ENCODE measurements at places on chromosomes 5 and 9. TPM values are rescaled to one million over a fixed set of nuclear protein-coding genes. Genes with fewer than 3 reads are reported as not detected.

Gene PCSK1
- total RNA-seq, result not detected

Gene PCDHGC5
- total RNA-seq, result not detected

Gene TSSK1B
- total RNA-seq, result not detected

Gene DMRT2
- not detected for total RNA-seq

Gene ZNF354C
- 7.5 TPM for total RNA-seq

Gene OR4F3
- not detected for total RNA-seq

Gene GAS1
- total RNA-seq, result 0.18 TPM

Gene TUSC1
- 0.10 TPM for total RNA-seq

DNA sequence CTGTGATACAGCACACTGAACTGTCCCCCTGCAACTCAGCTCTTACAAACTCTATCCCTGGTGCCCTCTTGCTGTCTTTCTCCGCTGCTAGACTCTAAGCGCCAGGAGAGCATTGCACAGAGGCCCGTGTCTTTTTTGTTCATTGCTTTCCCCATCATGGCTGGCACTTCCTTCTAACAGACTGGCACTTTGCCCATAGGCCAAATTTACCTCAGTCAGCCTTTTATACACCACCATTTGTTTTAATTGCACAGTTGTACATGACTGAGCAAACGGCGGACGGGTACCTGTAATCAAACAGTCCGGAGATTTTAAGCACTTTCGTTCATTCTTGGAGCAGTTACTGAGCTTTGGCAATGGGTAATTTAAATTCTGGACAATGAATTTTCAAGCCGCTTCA lies 102.2 kb upstream of the CLINT1 start:
- no peak overlapping the region for H3K4me3 ChIP-seq
- H3K27ac ChIP-seq, result no peak overlapping the region
- no peak for DNase-seq
- peaks cover 8% of the 10 kb centered on the region for H3K27me3 ChIP-seq
- H3K4me1 ChIP-seq, result no peaks in the 10 kb centered on the region
- no peaks in the 10 kb centered on the region for H3K36me3 ChIP-seq

DNA sequence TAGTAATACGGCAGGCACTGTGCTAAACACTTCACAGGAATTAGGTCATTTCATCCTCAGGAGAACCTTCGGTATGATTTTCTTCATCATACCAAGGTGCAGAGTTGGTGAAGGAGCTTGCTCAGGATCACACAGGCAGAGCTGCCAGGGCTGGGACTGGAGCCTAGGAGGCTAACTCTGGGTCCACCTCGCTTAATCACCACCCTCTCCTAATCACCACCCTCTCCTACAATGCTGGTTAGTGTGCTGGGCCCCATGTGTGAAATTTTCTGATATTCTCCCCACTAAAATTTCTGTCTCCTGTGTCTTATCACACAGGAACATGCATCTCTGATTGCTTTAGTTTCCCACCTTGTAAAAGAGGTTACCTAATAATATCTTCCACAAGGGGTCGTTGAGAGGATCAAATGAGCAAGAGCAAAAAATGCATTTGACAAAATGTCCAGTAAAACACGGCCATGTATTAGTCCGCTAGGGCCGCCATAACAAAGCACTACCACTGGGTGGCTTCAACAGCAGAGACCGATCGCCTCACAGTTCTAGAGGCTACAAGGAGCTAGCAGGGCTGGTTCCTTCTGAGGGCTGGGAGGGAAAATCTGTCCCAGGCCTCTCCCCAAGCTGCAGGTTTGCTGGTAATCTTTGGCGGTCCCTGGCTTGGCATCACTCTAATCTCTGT lies 128.2 kb upstream of the NFIB start:
- no peaks in the 10 kb centered on the region for H3K4me1 ChIP-seq
- no peak overlapping the region for H3K4me3 ChIP-seq
- H3K36me3 ChIP-seq, result no peaks in the 10 kb centered on the region
- DNase-seq, result no peak
- H3K27ac ChIP-seq, result no peak overlapping the region
- H3K27me3 ChIP-seq, result peaks cover 4% of the 10 kb centered on the region

DNA sequence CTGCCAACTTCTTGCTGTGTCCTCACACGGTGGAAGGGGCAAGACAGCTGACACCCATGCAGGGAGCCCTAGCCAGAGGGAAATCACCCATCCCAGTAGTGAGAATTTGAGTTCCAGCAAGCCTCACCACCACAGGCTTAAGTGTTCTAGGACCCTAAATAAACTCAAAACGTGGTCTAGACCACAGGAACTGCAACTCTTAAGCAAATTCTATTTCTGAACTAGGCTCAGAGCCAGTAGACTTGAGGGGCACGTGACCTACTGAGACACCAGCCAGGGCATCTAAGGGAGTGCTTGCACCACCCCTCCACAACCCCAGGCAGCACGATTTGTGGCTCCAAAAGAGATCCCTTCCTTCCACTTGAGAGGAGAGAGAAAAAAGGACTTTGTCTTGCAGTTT lies 96.0 kb upstream of the PHF24 start:
- H3K36me3 ChIP-seq, result no peaks in the 10 kb centered on the region
- H3K4me1 ChIP-seq, result no peaks in the 10 kb centered on the region
- DNase-seq, result no peak
- peaks cover 2% of the 10 kb centered on the region for H3K27me3 ChIP-seq

- no peaks in the 10 kb centered on the region for H3K27me3 ChIP-seq
- H3K4me1 ChIP-seq, result peaks cover 30% of the 10 kb centered on the region
- H3K27ac ChIP-seq, result no peak overlapping the region
- H3K36me3 ChIP-seq, result peaks cover 29% of the 10 kb centered on the region
- no peak overlapping the region for H3K4me3 ChIP-seq
- DNase-seq, result no peak
Measured at GRCh38 chr5:180289433-180289832, 2.5 kb downstream of the MAPK9 start.

- no peak overlapping the region for H3K27ac ChIP-seq
- no peaks in the 10 kb centered on the region for H3K27me3 ChIP-seq
- peaks cover 37% of the 10 kb centered on the region for H3K4me1 ChIP-seq
- DNase-seq, result no peak
Measured at GRCh38 chr9:6764950-6765349, 7.2 kb downstream of the KDM4C start.

DNA sequence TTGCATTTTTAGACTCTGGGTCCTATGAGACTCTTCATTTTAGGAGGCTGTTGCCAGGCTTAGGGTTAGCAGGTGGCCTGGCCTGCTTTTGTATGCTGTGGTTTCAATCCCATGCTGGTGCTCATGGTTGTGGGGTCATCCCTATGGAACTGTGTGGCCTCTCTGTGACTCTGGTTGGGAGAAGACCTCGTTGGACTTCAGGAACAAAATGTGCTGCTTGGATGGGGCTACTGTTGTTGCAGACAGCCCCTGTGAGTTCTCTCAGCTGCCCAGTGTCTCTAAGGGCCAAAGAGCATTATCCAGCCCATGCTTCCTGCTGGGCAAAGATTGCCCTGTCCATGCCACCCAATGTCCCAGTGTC lies 169.5 kb upstream of the S1PR3 start:
- no peaks in the 10 kb centered on the region for H3K36me3 ChIP-seq
- no peak for DNase-seq
- no peak overlapping the region for H3K27ac ChIP-seq
- no peak overlapping the region for H3K4me3 ChIP-seq

DNA sequence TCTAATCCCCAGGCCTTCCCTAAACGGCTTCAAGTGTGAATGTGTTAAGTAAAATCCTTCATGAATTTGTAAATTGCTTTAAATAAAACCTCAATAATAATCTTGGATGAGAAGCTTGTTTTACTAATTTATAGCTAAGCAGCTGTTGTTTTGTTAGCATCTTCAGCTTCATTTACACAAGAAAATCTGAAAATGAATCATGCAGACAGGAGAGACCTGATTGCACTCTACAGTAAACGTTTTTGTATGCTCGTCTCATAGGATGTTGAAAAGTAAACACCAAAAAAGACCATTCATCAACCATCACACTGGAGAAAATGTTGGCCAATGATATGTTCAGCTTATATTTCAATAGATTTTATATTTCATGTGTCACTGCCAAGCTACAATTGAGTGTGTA lies 40.4 kb upstream of the MAP3K1 start:
- no peaks in the 10 kb centered on the region for H3K27me3 ChIP-seq
- no peak for DNase-seq
- no peaks in the 10 kb centered on the region for H3K4me1 ChIP-seq
- H3K4me3 ChIP-seq, result no peak overlapping the region
- H3K27ac ChIP-seq, result no peak overlapping the region

GRCh38 chr9:27540502-27540901 lies 10.9 kb upstream of the MOB3B start:
- peaks cover 3% of the 10 kb centered on the region for H3K36me3 ChIP-seq
- peaks cover 2% of the 10 kb centered on the region for H3K4me1 ChIP-seq
- H3K27ac ChIP-seq, result no peak overlapping the region
- no peak for DNase-seq

DNA sequence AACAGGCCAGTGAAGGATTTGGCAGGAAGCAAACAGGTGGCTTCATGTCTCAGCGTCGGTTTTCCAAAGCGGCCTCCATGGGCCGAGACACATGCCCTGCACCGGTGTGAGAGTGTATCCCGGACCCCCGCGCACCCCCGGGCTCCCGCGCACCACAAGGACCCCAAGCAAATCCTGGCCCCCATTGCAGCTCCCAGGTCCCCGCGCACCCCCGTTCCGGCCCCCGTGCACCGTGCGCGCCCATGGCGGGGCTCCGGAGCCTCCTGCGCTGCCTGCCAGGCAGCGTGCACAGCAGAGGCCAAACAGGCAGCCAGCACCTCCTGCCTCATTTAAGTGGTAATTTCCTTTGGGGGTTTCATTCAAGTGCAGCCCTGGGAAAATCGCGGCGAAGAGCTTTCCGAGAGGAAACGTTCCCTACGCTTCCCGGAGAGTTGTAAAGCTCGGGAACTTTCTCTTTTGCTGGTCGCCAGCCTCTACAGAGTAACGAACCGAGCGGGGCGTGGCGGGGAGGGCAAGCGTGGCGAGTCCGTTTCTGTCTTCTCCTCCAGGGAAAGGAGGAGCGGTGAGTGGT lies 145.5 kb upstream of the SLC24A2 start:
- DNase-seq, result no peak
- peak overlapping the region; percentile 68 for H3K4me3 ChIP-seq
- peaks cover 5% of the 10 kb centered on the region for H3K27me3 ChIP-seq
- peak overlapping the region; percentile 64 for H3K27ac ChIP-seq

DNA sequence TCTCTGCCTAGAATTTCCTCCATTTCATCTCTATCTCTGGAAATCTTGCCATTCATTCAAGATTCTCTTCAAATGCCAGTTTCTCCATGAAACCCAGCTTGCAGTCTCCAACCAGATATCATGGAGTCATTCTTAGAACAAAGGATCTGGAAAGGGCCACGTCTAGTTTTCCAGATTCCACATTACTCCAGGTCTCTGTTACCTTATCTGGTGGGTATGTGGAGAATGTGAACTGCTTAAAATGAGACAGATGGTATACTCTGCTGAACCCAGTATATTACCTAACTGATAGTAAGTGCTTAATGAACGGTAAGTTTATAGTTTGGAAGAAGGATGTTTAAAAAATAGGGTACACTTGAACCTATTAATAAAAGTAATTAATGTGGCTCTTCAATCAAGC lies 52.3 kb upstream of the ZSWIM6 start:
- DNase-seq, result no peak
- H3K4me3 ChIP-seq, result no peak overlapping the region
- H3K36me3 ChIP-seq, result no peaks in the 10 kb centered on the region

GRCh38 chr5:105816961-105817360 lies 1853.8 kb downstream of the EFNA5 start:
- H3K36me3 ChIP-seq, result no peaks in the 10 kb centered on the region
- DNase-seq, result no peak
- H3K27ac ChIP-seq, result no peak overlapping the region
- no peak overlapping the region for H3K4me3 ChIP-seq

DNA sequence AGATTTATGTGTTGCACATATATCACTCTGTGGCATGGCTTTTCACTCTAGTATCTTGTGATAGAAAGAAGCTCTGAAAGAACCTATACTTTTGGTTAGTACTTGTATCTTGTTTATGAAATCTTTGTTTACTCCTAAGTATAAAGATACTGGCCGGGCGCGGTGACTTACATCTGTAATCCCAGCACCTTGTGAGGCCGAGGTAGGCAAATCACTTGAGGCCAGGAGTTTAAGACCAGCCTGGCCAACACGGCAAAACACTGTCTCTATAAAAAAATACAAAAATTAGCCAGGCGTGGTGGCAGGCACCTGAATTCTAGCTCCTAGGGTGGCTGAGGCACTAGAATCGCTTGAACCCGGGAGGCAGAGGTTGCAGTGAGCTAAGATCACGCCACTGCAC lies 128.7 kb downstream of the FBXO38 start:
- peaks cover 3% of the 10 kb centered on the region for H3K27me3 ChIP-seq
- H3K36me3 ChIP-seq, result no peaks in the 10 kb centered on the region
- no peak overlapping the region for H3K27ac ChIP-seq
- DNase-seq, result no peak
- H3K4me3 ChIP-seq, result no peak overlapping the region
- H3K4me1 ChIP-seq, result no peaks in the 10 kb centered on the region

GRCh38 chr5:32628049-32628844 lies 42.9 kb downstream of the SUB1 start:
- no peaks in the 10 kb centered on the region for H3K4me1 ChIP-seq
- no peak overlapping the region for H3K27ac ChIP-seq
- DNase-seq, result no peak
- no peak overlapping the region for H3K4me3 ChIP-seq
- no peaks in the 10 kb centered on the region for H3K27me3 ChIP-seq

DNA sequence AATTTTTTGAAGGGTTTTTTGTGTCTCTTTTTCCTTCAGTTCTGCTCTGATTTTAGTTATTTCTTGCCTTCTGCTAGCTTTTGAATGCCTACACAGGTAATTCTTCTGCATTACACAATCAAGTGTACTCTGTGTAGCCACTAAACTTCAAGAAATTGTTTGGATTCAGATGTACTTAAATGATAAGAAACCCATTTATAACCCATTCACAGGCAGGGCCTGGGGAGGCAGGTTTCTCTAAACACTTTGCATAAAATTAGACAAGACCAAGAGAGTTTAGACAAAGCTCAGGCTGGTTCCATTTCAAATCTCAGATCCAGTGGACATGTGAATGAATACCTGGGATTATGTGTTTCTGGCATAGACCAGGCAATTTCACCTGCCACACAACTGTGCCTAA lies 41.3 kb upstream of the SEMA5A start:
- no peak for DNase-seq
- no peak overlapping the region for H3K4me3 ChIP-seq
- no peaks in the 10 kb centered on the region for H3K36me3 ChIP-seq
- H3K4me1 ChIP-seq, result no peaks in the 10 kb centered on the region
- H3K27ac ChIP-seq, result no peak overlapping the region
- H3K27me3 ChIP-seq, result no peaks in the 10 kb centered on the region

GRCh38 chr5:142242272-142242671 lies 82.5 kb downstream of the SPRY4 start:
- no peaks in the 10 kb centered on the region for H3K36me3 ChIP-seq
- no peak overlapping the region for H3K4me3 ChIP-seq
- no peak overlapping the region for H3K27ac ChIP-seq

DNA sequence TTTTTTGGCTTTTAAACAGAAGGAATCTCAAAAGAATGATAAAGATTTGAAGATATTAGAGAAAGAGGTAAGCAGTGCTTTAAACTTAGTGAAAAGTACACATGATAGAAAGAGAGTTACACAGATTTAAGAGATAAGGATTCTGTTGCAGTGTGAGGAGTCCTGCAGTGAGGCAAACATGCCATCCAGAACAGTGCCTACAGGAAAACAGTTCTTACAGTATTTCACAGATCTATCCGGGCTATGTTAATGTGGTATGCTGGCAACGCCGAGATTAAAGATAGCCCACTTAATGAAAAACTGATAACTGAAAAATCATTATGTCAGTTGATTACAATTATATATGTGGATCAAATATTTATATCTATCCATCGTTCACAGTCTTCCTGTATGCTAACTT lies 7.2 kb downstream of the HMMR start:
- H3K4me3 ChIP-seq, result no peak overlapping the region
- DNase-seq, result no peak
- H3K27ac ChIP-seq, result no peak overlapping the region
